H9 (cell line): ENCODE measurements at places on chromosomes 12 and 14. TPM values are rescaled to one million over a fixed set of nuclear protein-coding genes. Genes with fewer than 3 reads are reported as not detected.

HNF1A gene
- not detected in 2 replicates for total RNA-seq

DNA sequence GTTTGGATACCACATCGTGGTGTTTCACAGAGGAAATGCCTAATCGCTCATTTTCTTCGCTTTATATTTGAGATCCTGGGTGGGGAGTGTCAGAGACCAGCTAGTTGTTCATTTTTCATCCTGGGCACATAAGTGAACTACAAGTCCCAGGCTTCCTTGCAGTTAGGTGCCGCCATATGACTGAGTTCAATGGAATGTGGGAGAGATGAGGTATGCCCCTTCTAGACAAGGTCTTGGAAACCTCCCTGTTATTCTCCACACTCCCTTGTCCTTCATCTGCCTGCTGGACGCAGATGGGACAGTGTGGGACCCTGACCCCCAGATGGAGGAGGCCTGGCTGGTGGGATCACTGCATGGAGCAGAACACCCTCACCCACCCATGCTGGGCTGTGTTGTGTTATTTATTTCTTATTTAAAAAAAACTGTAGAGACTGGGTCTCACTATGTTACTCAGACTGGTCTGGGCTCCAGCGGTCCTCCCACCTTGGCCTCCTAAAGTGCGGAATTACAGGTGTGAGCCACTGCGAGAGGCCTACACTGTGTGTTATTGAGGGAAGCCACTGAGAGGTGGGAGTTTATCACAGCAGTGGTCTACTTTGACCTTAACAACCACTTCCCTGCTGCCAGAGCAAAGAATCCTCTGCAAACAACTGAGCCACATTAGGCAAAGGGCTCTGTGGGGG lies 42.9 kb upstream of the VRK1 start:
- H3K27ac ChIP-seq, result no peak overlapping the region
- no peaks in the 10 kb centered on the region for H3K36me3 ChIP-seq
- H3K27me3 ChIP-seq, result no peaks in the 10 kb centered on the region
- H3K4me1 ChIP-seq, result no peaks in the 10 kb centered on the region

- peaks cover 4% of the 10 kb centered on the region; the same call in 1 of the 2 replicates for H3K4me1 ChIP-seq
- no peaks in the 10 kb centered on the region for H3K36me3 ChIP-seq
- peaks cover 2% of the 10 kb centered on the region; the same call in 1 of the 2 replicates for H3K27me3 ChIP-seq
- no peak overlapping the region; the same call in 1 of the 2 replicates for H3K4me3 ChIP-seq
Measured at GRCh38 chr12:132285991-132286681, 43.3 kb downstream of the GALNT9 start.

- DNase-seq, result no peak
- no peaks in the 10 kb centered on the region for H3K4me1 ChIP-seq
- no peak overlapping the region for H3K27ac ChIP-seq
Measured at GRCh38 chr12:94158666-94159065, 10.3 kb downstream of the PLXNC1 start.

ADSS1 gene
- total RNA-seq, result 7.8 and 8.5 TPM in 2 replicates
